ENCODE measurements at places on chromosomes 1 and 21.

DNA sequence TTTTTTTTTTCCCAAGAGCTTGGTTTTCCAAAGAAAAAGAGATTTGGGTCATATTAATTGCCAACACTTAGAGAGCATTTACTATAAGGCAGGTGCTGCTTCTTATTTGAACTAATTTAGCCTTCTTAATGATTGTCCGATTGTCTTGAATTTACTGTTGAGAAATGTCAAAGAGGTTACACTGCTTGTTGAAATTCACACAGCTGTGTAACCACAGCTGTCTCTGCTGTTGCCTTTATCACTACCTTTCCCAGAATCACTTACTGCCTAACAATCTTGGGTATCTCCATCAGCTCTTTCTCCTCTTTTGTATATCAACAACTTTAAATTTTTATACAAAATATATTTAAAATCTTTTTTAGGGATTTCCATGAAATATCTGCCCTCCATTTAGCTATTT lies 115.6 kb downstream of the UCHL5 start:
- no peak for DNase-seq

GRCh38 chr1:53285969-53286760 lies 41.7 kb downstream of the LRP8 start:
- no peak for DNase-seq

GRCh38 chr21:39647476-39647875 lies 34.7 kb downstream of the B3GALT5 start:
- DNase-seq = no peak

GRCh38 chr1:218837051-218837450 lies 336.6 kb upstream of the LYPLAL1 start:
- no peak for DNase-seq

GRCh38 chr1:204502241-204502640 lies 7.6 kb upstream of the PIK3C2B start:
- DNase-seq = no peak

Data from foreskin melanocyte (primary cell).